ENCODE measurements at places on chromosomes 5 and 9.

- no peak for DNase-seq
Measured at GRCh38 chr9:14962193-14962882, 52.1 kb upstream of the FREM1 start.

DNA sequence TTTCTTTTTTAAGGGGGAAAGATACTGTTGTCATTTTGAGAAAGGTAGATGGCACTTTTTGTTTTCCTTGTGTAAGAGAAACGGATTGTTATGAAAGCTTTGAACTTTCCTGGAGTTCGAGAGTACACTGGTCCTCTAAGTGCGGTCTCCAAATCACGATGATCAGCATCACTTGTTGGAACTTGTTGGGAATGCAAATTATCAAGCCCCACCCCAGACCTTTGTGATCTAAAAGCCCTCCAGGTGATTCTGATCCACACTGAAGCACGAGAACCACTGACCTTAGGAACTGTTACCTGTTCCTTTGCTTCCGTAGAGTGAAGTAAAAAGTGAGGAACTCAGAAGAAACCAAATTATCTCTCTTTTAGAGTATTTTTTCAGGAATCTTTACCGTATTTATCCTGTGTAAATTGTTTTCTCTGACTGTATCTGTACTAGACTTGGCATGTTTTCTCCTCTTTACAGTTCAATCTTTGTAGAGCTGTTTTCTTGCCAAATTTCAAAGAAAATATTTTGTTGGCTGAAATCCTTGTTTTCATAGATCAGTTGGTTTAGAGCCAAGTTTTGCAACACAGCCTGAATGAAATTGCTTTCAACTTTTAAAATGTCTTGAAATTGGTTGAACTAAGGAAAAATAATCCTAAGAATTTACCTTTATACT is 4.0 kb downstream of the MAT2B start:
- no peak for DNase-seq

DNA sequence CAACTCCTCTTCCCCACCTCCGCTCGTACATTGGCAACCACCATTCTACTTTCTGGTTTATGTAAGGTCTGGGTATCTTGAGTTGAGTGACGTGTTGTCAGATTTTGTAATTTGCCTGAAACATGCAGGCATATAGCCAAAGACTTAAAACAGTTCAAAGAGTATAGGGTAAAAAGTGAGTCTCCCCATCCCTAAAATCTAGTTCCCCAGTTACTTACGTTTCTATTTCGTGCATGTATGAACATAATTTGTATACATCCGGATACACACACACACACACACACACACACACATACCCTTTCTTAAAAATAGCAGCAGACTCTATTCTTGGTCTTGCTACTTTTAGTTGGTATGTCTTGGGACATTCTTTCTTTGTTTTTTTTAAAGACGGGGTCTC is 915 bp downstream of the HSDL2 start:
- DNase-seq, result no peak

DNA sequence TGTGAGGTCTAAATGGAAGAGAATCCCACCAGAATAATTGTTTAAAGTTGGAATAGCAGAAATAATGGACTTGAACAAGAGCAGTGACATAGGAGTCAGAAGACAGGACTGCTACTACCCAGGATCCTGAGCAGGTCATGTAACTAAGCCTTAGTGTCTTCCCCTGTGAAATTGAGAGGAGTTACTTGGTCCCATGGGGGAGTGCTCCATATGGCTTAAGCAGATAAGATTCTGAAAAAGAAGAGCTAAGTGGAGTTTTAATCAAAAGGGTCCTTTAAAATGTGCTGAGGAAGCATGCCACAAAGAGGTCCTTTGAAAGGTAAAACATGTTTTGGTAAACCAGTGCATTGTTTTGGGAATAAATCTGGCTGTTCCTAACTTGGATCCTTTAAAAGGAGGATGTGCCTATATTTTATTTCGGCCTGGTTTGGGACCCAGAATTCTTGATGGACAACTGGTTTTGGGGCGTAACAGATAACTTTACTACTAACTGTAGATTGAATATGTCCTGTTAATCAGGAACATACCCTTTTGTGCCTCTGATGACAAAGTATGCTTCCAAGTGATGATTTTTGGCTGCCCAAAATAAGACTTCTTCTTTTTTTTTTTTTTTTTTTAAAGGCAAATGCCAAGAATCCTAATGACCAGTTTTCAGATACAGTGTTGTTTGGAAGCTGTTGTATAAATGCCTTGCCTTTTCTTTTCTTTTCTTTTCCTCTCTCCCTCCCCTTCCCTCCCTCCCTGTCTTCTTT is 5.7 kb downstream of the RCL1 start:
- DNase-seq, result no peak

GRCh38 chr5:2913281-2913680 is 161.8 kb upstream of the IRX2 start:
- DNase-seq, result no peak

DNA sequence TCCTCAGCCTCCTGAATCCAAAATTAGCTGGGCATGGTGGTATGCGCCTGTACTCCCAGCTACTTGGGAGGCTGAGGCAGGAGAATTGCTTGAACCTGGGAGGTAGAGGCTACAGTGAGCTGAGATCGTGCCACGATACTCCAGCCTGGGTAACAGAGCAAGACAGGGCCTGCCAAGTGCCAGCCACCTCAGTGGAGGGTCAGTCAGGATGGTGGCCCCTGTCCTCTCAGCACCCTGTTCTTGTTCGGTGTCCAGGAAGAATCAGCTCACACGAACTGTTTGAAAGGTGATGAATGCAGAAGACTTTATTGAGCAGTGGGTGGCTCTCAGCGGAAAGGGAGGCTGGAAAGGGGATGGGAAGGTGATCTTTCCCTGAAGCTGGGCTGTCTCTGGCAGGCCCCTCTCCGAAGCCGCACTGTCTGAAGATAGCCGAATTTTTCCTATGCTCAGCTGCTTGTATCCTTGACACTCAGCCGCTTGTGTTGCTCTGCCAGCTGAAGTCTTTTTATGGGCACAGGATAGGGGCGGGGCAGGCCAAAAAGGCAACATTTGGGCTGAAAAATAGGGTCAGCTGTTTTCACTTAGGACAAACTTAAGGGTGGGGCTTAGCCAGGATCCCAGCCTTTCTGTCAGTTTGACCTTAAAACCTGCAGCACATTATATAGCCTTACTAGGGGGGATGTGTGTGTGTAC is 50.9 kb downstream of the UBE2R2 start:
- no peak for DNase-seq

GRCh38 chr9:75000835-75001234 is 27.3 kb downstream of the CARNMT1 start:
- DNase-seq, result no peak

DNA sequence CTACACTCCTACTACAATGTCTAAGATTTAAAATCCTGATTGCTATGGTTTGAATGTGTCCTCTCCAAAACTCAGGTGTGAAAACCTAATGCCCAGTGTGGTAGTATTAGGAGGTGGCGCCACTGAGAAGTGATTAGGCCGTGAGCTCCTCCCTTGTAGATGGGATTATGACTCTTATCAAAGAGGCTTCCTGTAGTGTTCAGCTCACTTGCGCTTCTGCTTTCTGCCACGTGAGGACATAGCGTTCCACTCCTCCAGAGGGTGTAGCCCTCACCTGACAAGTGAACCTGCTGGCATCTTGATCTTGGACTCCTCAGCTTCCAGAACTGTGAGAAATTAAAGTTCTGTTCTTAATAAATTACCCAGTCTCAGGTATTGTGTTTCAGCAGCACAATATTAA is 33.0 kb upstream of the WHRN start:
- no peak for DNase-seq

GRCh38 chr9:12884736-12885395 is 110.0 kb downstream of the LURAP1L start:
- DNase-seq, result no peak

GRCh38 chr5:174777111-174777510 is 52.7 kb downstream of the MSX2 start:
- DNase-seq, result no peak

DNA sequence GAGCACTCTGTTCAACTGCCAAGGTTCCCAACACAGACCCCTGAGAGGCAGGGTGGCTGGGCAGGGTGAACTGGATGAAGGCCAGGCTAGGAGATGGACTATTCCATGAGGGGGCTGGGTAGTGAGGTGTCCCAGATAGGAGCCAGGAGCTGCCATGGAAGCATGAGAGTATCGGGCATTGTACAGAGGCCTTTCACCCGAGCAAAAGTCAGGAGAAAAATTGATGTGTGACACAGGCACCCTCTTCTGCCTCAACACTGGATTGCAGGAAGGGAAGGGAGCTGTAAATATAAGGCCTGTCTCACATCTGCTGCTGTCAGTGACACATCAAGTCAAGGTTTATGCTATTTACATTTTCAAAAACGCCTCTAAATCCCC is 74.6 kb downstream of the UBAP1 start:
- no peak for DNase-seq

DNA sequence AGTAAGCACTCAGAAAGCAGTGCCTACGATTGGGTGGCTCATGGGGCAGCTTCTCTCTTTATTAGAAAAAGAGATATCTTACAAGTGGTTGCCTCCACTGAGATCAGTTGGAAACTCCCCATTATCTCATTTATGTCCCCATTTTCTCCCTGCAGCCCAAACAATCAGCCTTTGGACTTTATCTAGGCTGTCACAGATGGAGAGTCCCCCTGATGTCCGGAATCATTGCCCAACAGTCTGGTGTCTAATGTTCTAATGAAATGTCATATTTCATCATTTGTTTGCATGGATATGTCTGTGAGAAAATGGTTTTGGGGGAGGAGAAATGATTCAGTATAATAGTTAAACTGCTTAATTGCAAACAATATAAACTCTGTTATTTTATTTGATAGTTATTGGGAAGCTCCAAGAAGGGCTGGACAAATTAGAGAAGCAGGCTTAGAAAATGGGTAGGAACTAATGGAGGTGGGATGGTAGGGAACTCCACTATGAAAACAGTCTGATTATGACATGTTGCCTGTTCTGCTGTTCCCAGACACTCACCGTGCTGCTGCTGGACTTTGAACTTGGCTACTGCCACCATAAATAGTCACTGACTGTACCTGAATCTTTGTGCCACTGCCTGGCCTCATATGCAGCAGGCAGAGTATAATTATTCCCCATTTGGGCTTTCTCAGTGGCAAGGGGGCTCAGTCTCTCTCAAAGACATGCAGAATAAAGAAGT is 38.3 kb upstream of the SMAD5 start:
- DNase-seq, result no peak

DNA sequence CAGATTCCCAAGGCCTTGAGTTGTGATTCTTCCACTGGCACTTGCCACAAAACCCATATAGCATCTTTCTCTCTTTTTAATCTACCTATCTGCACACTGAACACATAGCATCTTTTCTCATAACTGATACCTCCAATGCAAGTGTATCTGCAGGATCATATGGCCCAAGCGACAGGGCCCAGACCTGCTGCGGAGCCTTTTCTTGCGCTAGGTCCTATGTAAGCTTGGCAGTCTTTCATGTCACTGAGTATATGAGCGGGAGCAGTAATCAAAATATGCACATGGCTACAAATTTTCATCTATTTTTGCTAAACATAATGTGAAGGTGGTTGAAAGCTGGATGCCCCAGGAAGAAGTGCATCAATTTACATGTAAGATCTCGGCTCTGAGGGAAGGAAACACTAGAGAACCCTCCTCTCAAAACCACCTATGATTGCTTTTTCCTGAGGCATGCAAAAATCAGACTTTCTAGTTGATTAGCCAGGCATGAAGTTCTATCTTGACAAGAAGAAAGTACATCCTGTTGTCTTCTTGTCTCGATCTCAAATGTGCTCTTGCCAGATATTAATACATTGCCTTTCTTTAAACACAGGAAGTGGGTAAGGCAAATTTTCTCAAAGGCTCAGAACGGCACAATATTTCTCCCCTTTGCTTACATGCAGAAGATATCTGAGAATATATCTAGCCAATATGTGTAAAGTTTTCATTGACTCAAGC is 26.9 kb upstream of the CEMIP2 start:
- DNase-seq, result no peak

DNA sequence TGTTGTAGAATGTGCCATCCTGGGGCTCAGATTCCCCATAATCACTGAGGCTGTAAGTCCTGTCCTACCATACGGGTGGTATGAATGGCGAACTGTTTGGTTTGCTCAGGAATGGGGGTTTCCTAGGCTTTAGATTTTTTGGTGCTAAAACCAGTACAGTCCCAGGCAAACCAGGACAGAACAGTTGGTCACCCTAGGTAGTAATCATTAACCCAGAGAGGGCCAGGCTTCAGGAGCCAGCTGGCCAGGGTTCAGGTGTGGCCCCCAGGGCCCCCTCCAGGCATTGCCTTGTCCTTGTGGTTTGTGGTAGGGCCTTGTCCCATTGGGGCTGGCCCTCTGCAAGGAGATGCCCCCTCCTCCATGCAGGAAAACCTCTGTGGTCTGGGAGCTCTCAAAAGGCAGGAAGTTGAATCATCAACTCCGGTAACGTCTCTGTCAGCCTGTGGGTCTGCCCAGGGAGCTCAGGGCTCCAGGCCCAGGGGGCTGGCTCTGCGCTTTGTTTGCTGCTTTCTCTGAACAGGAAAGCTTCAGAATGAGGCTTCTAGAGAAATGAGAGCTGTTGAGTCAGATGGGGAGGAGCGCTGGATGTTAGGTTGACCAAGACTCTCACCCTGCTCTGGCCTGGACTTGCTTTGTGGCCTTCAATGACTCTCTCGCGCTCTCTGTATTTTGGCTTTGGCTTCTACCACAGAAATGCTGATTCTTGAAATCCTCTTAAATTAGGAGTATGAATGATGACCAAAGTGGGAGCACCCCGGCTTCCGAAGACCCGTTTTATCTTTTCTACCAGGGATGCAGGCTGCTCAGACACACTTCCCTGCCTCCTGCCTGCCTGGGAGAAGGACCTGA is 22.2 kb upstream of the JADE2 start:
- peak; percentile 44 for DNase-seq

GRCh38 chr5:25539536-25539935 is 894.8 kb upstream of the CDH10 start:
- DNase-seq, result no peak

- no peak for DNase-seq
Measured at GRCh38 chr9:127132921-127133647, 10.6 kb upstream of the ANGPTL2 start.

Measured in T-helper 22 cell (primary cell).